ENCODE measurements at places on chromosomes 12 and 14. TPM values are rescaled to one million over a fixed set of nuclear protein-coding genes. Genes with fewer than 3 reads are reported as not detected.

DNA sequence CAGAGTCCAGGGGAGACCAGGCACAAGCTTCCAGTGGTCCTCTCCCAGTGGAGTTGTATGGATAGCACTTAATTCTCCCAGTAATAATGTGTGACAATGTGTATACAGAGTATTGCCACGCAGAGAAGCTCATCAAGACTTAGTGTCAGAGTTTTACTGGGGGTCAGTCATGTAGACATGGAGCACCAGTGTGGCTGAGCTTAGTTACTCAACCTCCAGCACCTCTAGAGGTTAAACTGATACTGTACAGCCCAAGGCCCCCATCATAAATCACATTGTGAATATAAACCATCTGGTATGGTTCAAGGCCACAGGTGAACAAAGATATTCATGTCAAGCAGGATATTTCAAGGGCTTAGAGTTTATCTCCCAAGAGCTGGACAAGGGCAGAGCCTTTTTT is 378.1 kb upstream of the TMPO start:
- H3K27me3 ChIP-seq: no peaks in the 10 kb centered on the region
- no peak overlapping the region for H3K27ac ChIP-seq
- DNase-seq: no peak
- no peaks in the 10 kb centered on the region for H3K4me1 ChIP-seq
- no peak overlapping the region for H3K4me3 ChIP-seq
- H3K36me3 ChIP-seq: no peaks in the 10 kb centered on the region

- H3K27ac ChIP-seq: no peak overlapping the region
- no peaks in the 10 kb centered on the region for H3K36me3 ChIP-seq
- H3K4me1 ChIP-seq: no peaks in the 10 kb centered on the region
Observed at GRCh38 chr14:48814562-48814961, 771.6 kb downstream of the RPS29 start.

The TAS2R8 gene
- total RNA-seq: not detected

The OR4E2 gene
- total RNA-seq: not detected

The MYL2 gene
- total RNA-seq: not detected

The IKZF4 gene
- 24.1 TPM for total RNA-seq
